Urothelium cell line (cell line): ENCODE measurements at places on chromosomes 7 and 10.

DNA sequence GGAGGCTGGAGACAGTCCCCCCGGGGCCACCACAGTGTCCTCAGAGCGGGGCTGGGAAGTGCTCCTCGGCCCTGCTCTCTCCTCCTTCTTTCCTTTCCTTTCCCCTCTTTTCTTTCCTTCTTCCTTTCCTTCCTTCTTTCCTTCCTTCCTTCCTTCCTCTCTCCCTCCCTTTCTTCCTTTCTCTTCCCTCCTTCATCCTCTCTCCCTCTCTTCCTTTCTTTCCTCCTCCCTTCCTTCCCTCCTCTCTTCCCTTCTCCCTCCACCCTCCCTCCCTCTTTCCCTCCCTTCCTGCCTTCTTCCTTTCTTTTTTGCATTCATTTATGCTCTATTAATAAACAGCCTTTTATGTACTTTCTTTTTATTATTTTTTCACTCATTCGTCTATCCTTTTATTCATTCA is 127.1 kb upstream of the TCERG1L start:
- no peak for DNase-seq

DNA sequence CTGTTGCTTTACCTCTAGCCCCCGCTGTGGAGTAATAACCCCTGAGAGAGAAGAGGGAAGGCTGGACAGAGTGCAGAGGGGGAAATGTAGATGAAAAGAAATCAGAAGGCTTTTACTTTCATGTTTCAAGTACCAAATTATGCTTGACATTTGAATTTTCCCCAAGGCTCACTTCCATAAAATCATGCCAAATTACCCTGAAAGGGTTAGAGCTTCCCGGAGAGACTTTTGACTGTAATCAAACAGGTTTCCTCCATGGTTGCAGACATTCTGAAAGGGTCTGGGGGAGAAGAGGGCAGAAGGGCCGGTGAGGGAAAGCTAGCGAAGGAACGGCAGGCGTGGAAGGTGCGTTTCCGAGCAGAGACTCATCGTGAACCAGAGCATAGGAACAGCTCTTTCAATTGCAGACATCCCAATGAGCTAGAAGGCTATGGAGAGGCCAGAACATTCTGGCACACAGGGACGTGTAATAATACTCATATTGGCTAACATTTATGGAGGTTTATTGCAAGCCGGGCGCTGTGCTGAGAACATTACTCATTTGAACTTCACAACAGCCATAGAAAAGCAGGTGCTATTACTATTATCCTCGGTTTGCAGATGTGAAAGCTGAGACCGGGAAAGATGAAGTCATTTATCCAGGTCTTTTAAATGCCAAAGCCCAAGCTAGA is 620.8 kb upstream of the AUTS2 start:
- no peak for DNase-seq

DNA sequence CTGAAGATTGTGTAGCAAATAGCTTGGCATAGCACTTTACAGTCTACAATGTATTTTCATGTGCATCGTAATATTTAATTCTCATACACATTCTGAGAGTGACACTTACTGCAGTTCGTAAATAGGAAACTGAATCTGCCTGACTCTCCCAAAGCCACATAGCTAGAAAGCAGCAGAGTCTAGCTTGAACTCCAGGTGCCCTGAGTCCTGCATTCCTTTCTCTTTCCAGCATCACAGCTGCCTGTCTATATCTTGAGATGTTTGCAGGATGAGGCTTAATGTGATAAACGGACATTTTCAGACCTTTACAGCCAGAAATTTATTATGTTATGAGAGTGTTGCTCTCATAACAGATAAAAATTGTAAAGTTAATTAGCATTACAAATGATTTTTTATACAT is 132.9 kb upstream of the PLXDC2 start:
- DNase-seq: no peak

GRCh38 chr7:107874605-107875446 is 16.2 kb upstream of the DLD start:
- peak; percentile 70 for DNase-seq

DNA sequence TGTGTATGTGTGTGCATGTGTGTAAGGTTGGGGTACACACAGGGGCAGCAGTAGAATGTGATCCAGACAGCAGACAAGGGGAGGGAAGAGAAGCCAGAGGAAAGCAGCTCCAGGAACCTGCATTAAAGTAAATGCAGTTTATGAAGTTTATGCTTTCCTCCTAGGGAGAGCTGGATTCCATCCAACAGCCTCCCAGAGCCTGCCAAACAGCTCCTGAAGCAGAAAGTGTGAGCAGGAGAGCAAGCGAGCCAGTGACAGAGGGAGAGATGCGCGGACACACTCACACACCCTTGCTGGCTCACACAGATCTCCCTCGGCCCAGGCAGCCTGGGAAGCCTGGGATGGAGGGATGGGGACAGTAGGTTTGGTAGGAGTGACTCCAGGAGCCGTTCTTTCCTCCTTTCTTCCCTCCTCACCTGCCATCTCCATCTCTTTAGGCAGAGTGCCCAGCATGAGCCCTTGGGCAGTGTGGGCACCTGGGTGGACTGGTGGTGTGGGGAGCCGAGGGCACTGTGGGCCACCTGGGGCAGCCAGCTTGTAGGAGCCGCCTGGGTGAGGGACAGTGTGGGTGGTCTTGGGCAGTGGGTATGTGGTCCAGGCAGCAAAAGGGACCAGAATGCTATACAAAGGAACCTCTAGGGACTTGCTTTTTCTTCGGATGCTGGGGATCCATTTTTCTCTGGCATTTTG is 46.1 kb downstream of the PAX2 start:
- DNase-seq: no peak

DNA sequence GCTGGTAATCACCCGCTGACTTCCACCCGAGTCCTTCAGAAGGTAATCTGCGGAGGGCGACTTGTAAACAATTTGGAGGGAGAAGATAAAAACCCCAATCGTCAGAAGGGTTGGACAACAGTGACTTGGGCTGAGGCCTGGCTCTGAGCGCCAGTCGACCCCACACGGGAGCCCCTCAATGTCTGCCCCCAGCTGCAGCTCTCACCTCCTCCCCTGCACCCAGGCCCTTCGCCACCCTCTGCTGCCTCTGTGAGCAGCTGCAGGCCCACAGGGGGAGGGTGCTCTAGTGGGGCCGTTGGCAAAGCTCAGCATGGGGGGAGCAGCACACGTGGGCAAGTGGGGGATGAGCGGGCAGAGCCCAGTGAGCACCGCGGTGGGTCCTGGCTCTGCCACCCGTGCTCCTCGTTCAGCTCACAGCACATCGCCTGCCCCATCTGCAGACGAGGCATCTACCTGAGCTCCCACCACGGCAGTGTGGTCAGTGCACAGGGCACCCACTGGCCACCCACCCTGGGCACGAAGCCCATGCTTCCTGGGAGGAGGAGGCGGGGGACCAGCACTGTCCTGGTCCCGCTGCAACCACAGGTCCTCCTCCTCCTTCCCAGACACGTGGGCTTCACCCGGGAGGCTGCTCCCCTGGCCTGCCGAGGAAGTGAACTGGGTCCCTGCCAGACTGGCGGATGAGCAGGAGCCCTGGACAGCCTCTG is 280.5 kb downstream of the ELFN1 start:
- DNase-seq: no peak

GRCh38 chr10:128927497-128928161 is 539.4 kb upstream of the MGMT start:
- DNase-seq: no peak

GRCh38 chr10:25280573-25280972 is 105.8 kb downstream of the GPR158 start:
- no peak for DNase-seq

DNA sequence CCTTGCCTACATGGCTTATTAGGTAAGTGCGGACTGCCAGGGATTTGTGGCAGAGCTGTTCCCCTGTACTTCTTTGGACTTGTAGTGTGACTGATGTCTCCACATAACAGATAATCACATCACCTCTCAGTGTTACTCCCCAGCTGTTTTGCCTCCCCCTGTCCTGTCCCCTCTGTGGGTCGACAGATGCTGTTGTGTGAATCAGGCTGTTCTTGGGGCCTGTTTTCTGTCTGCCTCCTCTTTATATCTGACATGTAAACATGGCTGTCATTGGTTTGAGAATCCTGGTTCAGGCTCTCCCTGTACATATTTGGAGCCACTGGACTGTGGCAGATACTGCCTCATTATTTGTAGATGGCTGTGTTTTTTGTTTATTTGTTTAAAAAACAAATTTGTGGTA is 22.7 kb downstream of the CCNY start:
- DNase-seq: no peak

GRCh38 chr7:910441-910861 is 34.1 kb downstream of the GET4 start:
- no peak for DNase-seq

DNA sequence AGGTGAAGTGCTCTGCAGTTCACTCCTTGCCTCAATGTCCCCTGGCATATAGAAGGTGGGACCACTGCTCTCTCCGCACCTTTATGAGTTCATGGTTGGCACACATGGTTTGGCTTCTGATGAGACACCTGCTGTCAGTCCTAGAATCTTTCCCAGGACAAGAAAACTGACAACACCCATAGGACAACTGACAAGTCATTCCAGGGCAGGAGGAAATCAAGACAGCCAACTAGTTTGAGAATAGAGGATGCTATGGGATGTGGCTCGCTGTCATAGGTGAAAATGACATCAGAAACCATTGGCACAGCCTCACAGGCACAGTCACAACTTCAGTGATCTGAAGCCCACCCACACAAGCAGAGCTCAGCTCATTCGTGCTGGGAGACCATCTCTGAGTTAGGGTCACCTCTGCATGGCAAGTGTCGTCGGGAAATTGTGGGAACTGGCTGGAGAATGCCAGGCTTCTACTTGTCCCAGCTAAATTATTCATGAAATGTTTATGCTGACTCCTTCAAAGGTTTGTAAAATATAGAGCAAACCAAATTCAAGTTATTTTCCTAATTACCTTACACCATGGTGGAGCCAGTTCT is 762.4 kb downstream of the GRID1 start:
- no peak for DNase-seq

GRCh38 chr7:41445946-41446345 is 256.9 kb downstream of the INHBA start:
- DNase-seq: no peak

- DNase-seq: no peak
Measured at GRCh38 chr7:50852901-50853300, 70.2 kb upstream of the GRB10 start.

GRCh38 chr7:134654104-134654775 is 7.6 kb downstream of the BPGM start:
- no peak for DNase-seq

GRCh38 chr7:112124061-112124766 is 82.0 kb downstream of the DOCK4 start:
- no peak for DNase-seq

DNA sequence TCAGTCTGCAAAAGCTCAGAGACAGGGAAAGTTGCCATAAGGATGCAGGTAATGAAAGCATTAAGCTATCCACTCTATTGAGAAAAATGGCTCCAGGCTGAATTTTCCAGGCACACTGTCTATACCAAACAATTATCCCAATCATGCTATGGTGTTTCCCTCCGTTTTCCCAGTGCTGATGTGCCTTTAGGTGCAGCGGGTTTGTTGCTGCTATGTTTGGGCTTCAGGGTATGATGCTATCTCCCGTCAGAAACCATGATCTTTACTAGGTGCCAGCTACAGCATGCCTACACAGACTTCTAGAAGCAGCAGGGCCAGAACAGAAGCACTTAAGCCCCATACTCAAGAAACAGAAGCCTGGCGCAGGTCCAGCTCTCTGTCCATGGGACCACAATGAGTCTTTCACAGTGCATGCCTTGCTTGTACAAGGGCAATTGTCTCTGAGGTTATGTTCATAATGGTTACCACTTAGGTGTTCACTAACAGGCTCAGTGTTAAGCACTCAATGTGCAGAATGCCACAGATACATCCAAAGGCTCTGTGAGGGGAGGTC is 19.4 kb downstream of the STEAP1B start:
- no peak for DNase-seq

- peak; percentile 20 for DNase-seq
Measured at GRCh38 chr10:92757066-92757710, 67.4 kb downstream of the HHEX start.

DNA sequence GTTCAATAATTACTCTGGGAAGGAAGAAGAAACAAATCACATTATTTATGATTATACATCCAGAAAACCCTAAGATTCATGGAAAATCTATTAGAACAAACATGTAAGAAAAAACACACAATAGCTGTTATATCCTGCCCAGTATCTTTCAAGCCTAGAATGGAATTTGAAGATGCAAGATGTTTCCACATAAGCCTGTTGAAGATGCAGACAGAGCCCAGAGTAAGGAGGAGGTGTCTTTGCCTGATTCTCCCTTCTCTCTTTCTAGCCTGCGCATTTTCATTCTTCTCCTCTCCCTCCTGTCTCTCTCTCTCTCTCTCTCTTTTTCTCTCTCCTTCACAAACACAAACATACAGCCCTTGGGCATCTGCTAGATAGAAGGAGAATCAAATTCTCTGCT is 170.1 kb upstream of the INHBA start:
- DNase-seq: no peak

DNA sequence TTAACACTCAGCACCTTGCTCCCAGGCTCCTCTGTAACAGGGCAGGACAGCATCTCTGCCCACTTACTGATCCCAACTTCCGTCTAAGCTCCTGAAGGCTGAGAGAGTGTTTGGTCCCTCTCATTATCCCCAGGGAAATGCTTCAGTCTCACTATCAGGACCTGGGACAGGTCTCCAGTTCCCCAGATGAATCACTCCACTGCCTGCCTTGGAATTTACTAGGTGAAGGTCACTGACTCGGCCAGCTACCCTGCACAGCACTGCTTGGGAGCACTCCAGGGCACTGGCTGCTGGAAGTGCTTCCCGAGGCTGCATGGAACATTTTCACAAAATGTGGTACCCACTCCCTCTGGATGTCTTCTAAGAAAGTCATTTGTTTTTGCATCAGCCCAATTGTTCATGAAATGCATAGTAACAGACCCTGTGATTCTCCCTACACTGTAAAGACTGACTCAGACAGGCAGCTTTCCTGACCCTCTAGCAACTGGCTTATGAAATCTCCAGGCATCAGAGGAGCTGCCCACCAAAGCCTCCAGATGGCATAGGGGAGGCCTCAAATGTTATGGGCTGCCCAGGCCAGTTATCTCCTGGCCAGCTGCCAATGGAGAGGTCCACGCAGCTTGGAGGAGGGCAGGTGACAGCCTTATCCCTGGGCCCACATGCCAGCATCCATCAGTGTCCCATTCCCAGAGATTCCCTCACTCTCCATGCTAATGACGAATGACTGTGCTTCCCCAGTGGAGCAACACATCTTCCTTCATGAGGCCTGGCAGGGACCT is 89.1 kb downstream of the GFRA1 start:
- peak; percentile 49 for DNase-seq

- no peak for DNase-seq
Measured at GRCh38 chr7:92749832-92750446, 86.4 kb downstream of the CDK6 start.

GRCh38 chr10:78190051-78190825 is 156.6 kb downstream of the RPS24 start:
- DNase-seq: no peak
